Activated T-cell treated with anti-CD3 and anti-CD28 coated beads, Interleukin-2, amount 50 U/mL, for 4 hours (primary cell): ENCODE measurements at places on chromosomes 12 and 14. TPM values are rescaled to one million over a fixed set of nuclear protein-coding genes. Genes with fewer than 3 reads are reported as not detected.

Gene SELPLG
- total RNA-seq = 19.0 TPM

Gene PLD4
- 0.08 TPM for total RNA-seq

Gene PLA2G1B
- total RNA-seq = 1.3 TPM

Gene GLS2
- 2.2 TPM for total RNA-seq

Gene FAM186B
- total RNA-seq = 0.37 TPM

Gene PKP2
- 0.24 TPM for total RNA-seq

Gene BORCS5
- total RNA-seq = 26.7 TPM

Gene IGF1
- 0.51 TPM for total RNA-seq

Gene ARG2
- 3.1 TPM for total RNA-seq

Gene COX8C
- total RNA-seq = not detected

Gene MDM1
- total RNA-seq = 11.1 TPM

Gene SLC38A4
- total RNA-seq = 0.22 TPM

Gene KRT78
- total RNA-seq = not detected

Gene TAS2R14
- 1.0 TPM for total RNA-seq

Gene KRT82
- not detected for total RNA-seq

Gene MGAT4C
- not detected for total RNA-seq

Gene A2M
- total RNA-seq = 2.3 TPM

Gene CLEC2D
- 321 TPM for total RNA-seq
